CD4-positive, alpha-beta T cell treated with Interleukin-4 for 4 hours (primary cell): ENCODE measurements at places on chromosomes 3 and 15.

DNA sequence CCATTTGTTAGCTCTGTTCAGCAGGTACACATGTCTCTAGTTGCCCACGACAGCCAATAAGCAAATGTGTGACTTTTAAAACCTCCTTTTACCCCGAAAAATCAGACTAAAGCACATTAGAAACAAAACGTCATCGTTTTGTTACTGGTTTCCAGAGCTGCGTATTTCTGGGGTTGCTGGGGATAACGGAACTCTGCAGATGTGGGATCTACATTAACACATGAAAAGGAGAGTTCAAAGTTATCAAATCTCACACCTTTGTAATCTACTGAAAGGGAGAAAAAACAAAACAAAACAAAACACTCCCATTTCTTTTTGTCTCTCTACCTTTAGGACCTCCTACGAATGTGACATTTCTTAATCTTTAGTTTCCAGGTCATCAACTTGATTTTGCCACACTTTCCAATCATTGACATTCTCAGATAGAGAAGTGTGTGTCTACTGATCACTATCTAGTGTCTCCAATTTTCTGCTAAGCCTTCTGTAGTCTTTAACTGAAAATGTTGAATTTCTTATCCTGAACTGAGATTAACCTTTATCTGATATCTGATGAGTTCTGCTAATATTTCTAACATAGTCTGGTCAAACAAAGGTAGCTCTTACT lies 93.0 kb upstream of the TSPAN3 start:
- no peak for DNase-seq

DNA sequence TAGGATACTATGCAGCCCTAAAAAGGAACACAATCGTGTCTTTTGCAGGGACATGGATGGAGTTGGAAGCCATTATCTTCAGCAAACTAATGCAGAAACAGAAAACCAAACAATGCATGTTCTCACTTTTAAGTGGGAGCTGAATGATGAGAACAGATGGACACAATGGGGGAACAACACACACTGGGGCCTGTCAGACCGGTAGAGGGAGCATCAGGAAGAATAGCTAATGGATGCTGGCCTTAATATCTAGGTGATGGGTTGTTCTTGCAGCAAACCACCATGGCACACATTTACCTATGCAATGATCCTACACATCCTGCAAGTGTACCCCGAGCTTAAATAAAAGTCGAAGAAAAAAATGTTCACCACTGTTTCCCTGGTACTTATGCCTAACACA lies 17.5 kb downstream of the SENP7 start:
- no peak for DNase-seq

- no peak for DNase-seq
Measured at GRCh38 chr3:157785102-157785826, 282.0 kb upstream of the VEPH1 start.

DNA sequence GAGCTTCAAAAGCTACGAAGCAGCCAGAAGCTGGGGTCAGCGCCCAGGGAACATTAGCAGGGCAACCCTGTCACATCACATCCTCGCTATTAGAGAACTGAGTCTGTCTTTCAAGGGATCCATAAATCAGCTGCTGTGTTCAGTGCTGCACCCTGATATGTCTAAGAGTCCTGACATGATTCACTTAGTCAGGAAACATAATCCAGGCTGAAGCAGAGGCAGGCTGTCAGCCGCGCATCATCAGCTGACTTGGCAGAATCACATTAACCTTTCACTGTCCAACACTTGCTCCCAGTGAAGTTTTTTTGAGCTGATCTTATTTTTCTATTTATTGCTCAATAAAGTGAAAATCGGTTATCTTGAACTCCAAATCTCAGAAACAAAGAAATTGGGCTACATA lies 23.5 kb downstream of the MYH15 start:
- DNase-seq = no peak

- no peak for DNase-seq
Measured at GRCh38 chr15:44720460-44721176, 9.3 kb downstream of the B2M start.

DNA sequence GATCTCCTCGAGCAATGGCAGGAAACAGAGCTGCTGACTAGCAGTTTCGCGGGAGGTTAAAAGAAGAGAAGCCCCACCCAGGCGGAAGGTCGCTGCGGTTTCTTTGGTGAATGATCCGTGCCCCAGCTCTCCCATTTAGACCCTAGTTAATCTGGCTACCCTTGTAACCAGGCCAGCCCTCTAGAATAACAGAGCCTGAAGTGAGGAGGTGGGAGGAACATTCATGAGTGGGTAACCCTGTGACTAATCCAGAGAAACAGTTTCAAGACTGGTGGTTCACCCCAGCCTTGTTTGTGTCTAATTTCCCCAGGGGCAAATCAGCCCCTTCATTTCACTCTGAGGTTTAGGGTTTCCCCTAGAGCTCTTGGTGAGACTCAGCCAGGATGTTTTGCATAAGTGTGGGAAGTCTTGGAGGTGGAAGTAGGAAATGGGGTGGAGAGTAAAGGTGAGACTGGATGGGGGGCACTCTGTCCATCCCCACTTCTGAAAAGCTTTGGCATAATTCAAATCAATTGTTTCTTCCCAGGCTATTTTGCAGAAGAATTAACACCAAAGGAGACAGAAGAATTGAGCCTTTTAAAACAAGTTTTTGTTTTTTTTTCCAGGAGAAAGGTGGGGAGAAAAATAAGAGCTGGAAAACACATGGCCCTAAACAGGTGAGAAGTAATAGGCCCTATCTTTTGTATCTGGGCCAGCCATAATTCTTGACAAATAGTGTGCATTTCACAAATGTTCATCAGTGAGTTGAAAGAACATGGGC lies 303.1 kb downstream of the RPLP1 start:
- peak; percentile 90 for DNase-seq

- DNase-seq = no peak
Measured at GRCh38 chr15:76964157-76964556, 30.8 kb upstream of the PSTPIP1 start.

DNA sequence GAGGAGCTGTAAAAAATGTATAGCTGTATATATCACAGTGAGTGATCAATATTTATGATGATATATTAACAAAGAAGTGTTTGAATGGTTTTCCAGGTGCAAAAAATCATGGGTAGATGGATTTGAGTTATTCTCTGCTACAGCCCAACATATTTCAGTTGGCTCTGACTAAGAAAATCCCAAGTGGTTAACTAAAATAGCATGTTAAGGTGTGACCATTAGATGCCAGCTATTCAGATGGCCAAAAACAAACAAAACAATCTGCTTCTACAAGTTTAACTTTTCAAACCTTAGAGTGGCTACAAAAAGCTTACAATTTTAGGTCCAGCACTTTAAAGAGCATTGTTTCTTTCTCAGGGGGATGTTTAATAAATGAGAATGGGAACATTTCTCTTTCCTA lies 67.5 kb downstream of the SEMA6D start:
- DNase-seq = no peak

DNA sequence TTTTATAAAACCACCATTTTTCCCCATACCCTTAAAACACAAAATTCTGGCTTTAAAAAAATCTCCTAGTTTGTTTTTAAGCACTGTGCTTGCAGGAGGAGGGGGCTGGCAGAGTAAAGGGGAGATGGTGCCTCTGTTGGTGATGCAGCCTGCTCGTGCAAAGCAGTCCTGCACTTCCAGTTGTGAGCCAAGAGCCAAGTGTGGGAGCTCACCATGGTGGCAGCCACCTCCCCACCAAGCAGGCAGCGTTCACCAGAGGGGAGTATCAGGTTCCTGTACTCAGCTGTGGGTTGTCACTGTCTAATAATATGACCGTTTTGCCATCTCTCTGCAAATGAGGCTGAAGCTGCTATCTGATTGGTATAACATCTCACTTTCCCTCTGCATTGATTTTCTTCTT lies 164.8 kb downstream of the SYNPR start:
- no peak for DNase-seq

GRCh38 chr3:195208631-195209030 lies 62.3 kb downstream of the XXYLT1 start:
- DNase-seq = no peak

DNA sequence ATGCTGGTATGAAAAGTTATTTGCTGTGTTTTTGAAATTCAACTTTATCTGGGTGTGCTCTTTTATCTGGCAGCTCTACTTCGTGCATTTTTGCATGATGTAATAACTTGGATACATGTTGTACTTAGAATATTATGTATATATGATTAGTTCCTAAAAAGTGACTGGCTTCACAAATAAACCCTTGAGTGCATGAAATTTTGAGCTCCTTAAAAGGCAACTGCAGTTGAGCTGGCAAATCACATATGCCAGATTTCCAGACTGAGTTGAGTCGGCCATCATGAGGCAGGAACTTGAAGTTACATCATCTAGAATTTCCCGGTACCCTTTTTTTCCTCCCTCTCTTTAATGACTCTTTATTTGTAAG lies 162.5 kb downstream of the FNDC3B start:
- DNase-seq = no peak

DNA sequence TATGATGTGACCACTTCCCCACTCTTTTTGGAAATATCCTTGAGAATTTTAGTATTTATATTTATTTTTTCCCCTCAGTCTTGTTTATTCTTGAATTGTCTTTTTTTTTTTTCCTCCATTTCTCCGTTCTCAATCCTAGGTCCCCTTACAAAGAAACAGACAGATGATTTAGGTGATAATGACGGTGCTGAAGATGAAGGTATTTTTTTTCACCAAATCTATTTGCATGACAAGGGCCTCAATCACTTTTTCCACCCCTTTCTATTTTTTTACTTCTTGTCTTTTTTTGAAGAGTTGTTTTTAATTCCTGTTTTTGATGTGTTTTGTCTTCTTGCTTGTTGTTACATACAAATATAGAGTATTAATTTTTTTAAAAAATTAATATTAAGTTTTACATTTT lies 402.6 kb downstream of the NLGN1 start:
- DNase-seq = no peak

DNA sequence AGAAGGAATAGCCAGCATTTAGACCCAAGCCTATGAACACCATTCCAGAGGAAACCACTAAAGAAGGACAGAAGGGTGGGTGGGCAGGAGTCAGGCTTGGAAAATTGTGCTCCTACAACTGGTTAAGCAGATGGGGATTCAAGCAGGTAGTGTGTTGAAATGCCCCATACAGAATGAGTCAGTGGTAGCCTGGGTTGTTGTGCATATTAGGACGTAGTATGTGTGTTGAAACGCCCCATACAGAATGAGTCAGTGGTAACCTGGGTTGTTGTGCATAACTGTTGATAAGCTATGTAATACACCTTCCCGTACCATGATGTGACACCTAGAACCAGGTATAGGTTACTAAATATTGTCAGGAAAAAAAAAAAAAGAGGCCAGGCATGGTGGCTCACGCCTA lies 34.0 kb downstream of the MINDY4B start:
- DNase-seq = no peak

DNA sequence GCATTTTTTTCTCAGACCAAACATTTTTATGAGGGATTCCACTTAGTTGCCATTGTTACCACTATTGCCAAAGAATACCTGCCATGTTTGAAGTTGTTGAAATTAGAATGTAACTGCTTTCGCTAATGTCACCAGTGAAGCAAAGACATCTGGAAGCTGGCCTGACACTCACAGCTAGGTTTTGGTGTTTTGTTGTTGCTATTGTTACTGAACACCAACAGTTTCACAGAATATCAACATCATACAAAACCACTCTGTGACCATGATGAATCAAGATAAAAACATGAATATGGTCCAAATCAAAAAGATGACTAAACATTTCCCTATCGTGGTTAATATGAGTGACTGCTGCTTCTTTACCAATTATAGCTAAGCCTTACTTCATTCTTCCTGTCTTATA lies 6.9 kb upstream of the CFAP20DC start:
- peak; percentile 2 for DNase-seq

- DNase-seq = no peak
Measured at GRCh38 chr3:151303751-151304150, 12.9 kb downstream of the GPR87 start.

DNA sequence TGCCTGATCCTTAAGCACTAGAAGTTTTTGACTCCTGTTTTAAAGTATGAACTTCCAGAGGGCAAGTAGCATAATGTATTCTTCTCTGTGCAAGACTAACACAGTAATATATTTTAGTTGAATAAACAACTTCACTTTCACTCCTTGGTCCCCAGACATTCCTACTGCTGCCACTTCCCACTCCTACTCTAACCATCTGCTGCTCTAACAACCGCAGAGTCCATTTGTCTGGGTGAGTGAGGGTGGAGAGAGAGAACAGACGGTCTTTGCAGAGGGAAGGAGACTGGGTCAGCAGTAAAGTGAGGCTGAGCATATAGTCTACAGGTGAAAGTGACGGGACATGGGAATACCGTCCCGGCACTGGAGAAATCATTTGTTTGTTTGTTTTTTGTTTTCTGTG lies 301.0 kb upstream of the SLCO3A1 start:
- no peak for DNase-seq

GRCh38 chr3:48832684-48833083 lies 15.0 kb downstream of the PRKAR2A start:
- DNase-seq = no peak

DNA sequence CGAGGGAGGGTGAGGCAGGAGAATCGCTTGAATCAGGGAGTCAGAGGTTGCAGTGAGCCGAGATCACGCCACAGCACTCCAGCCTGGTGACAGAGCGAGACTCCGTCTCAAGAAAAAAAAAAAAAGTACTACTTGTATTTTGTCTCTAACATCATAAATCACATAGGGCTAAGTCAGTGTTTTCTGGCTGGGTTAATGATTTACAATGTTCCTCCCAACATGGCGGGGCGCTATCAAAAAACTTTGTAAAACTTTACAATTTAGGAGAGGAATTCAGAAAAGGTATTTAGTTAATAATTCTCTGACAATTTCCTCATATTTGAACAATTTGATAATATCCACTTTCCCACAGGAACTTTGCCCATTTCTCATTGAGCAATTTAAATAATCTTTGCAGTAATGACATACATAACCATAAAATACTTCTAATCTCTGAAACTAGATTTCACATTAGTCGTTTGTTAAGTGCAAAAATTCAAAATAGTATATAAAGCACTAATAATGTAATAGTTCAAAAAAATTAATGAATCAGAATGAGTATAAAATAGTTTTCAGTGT lies 26.6 kb upstream of the B3GNT5 start:
- DNase-seq = no peak

GRCh38 chr15:74780523-74781430 lies 1.1 kb upstream of the CSK start:
- DNase-seq = peak; percentile 79

DNA sequence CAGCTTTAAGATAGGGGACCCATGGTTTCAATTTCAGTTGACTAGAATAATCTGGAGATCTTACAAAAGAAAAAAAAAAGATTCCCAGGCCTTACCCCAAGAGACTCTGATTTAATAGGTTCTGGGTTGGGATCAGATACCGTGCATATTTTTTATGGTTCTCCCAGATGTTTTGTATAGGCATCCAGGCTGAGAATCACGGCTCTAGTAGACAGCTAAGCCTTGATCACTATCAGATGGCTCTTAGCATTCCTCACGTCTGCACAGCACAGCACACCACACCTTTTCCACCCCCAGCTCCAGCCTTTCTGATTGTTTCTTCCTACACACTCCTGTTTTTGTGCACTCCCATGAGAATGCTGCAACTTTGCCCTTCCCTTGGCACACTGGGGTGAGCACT lies 40.8 kb downstream of the TMEM45A start:
- no peak for DNase-seq
